IMR-90 (cell line): ENCODE measurements at places on chromosomes 1 and 21. TPM values are rescaled to one million over a fixed set of nuclear protein-coding genes. Genes with fewer than 3 reads are reported as not detected.

Gene ZBTB21
- 12.0 and 13.6 TPM in 2 replicates for total RNA-seq

DNA sequence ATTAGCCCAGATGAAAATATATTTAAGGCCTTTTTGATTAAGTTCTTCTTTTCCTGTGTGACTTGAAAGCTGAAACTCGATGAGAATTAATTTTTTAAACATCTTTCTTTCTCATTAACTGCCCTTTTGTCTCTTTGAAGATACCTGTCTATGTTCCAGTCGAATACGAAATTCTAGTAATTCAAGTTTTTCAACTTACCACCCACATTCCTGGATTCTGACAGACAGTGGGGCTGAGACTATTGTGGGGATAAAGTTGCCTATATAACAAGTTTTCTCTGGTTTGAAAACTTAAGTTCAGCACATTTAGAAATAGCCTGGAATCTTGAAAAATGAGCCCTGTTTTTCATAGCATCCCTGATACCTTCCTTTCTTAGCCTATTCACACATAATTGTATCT, 114.6 kb downstream of the NTNG1 start:
- DNase-seq, result no peak

DNA sequence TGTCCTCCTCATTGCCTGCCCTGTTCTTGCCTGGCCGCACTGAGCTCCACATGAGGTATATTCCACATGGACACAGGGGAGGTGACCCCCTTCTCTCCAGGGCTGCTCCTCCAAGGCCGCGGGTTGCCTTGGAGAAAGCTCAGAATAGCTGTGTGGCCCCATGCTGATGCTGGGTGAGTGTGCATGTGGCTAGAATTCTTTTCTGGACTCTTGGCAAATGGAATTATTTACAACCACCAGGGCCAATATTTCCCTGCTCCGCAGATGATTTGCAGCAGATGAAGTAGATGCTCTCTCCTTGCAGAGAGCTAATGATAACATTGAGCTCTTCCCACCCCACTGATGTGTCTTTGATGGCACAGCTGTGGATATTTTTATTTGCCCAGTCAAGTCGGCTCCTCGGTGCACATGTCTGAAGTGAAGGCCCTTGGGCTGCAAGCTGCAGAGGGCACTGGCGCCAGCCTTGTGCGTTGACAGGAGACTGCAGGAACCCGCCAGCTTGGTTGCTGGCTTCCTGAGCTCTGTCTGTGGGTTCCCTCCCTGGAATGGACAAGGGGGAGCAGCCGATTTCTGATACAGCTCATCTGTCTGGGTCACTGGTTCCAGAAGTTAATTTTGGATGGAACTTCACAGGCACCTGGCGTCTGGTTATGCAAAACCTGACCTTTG, 404.7 kb upstream of the VAMP3 start:
- DNase-seq, result no peak

Gene OLIG1
- total RNA-seq, result not detected in 2 replicates

DNA sequence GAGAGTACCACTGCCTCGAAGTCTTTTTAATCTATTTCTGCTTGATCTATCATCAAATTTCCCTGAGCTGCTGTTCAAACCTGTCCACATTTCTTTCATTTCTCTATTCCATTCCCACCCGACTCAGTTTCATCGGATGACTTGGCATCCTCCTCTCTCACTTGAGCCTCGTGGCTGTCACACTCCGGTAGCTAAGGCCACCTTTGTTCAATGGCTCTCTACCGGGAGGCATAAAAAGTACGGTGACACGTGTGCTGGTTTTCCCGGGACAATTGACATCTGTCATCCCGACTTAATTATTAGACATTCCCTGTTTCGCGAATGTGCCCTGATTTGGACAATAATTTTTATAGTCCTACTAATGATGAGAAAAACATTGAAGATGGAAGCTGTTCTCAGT, 22.6 kb downstream of the MIS18A start:
- DNase-seq, result no peak

DNA sequence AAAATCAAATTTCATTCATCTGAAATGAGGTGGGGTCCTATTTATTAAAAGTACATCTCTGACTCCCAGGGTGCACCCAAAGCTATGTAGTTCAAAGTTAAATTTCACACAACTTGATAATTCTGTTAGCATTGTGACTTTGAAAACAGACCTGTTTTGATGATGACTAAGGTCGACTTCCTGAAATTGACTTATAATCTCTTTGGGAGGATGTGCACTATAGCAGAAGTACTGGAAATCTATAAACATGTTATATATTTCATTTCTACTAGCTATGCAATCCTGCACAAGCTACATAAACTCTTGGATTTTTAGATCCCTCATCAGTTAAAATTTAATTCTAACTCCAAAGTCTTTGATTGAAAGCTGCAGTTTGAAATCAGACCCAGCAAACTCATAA, 507.6 kb downstream of the NEGR1 start:
- DNase-seq, result no peak

- DNase-seq, result no peak
Observed at GRCh38 chr1:152679459-152679858, 4.4 kb downstream of the LCE2C start.

GRCh38 chr21:39022863-39023693, 160.2 kb downstream of the PSMG1 start:
- peak; percentile 28 for DNase-seq

Gene KRTAP19-3
- total RNA-seq, result not detected in 2 replicates

GRCh38 chr1:16254263-16254928, 17.4 kb upstream of the CPLANE2 start:
- peak; percentile 68 for DNase-seq

GRCh38 chr1:229557913-229558414, 543 bp downstream of the ABCB10 start:
- no peak for DNase-seq

Gene MYCL
- total RNA-seq, result 0.56 and 0.72 TPM in 2 replicates
